ENCODE measurements at places on chromosomes 6 and 20. TPM values are rescaled to one million over a fixed set of nuclear protein-coding genes. Genes with fewer than 3 reads are reported as not detected.

The SLC26A8 gene
- not detected for total RNA-seq

The PLG gene
- not detected for total RNA-seq

The CCHCR1 gene
- 10.8 TPM for total RNA-seq

The ISM1 gene
- 1.9 TPM for total RNA-seq

The PBOV1 gene
- total RNA-seq, result not detected

The DEFB124 gene
- not detected for total RNA-seq

The PGC gene
- total RNA-seq, result not detected

The C6orf163 gene
- total RNA-seq, result 2.9 TPM

The LRRC1 gene
- 3.4 TPM for total RNA-seq

The CHMP4B gene
- 88.3 TPM for total RNA-seq

The SLC35D3 gene
- not detected for total RNA-seq

The ZBTB46 gene
- 14.4 TPM for total RNA-seq

The STMN3 gene
- 4.0 TPM for total RNA-seq

The LY6G5B gene
- total RNA-seq, result 8.7 TPM

The OR12D3 gene
- not detected for total RNA-seq

The TRIM31 gene
- not detected for total RNA-seq

The RSPH9 gene
- 0.11 TPM for total RNA-seq

The RRAGD gene
- total RNA-seq, result 109 TPM

The PRDM13 gene
- not detected for total RNA-seq

The NHSL1 gene
- total RNA-seq, result 41.7 TPM

The BHLHE23 gene
- not detected for total RNA-seq

The CD24 gene
- total RNA-seq, result 0.60 TPM

The MOXD1 gene
- 2.4 TPM for total RNA-seq

The CCN2 gene
- 65.3 TPM for total RNA-seq

The PXT1 gene
- total RNA-seq, result 0.42 TPM

The MMP24 gene
- total RNA-seq, result 0.48 TPM

The CST2 gene
- total RNA-seq, result not detected

The IYD gene
- not detected for total RNA-seq
